ENCODE measurements at places on chromosomes 16 and 17.

GRCh38 chr17:77165577-77165976 is 24.8 kb downstream of the SEC14L1 start:
- no peak for DNase-seq

GRCh38 chr17:72008236-72008876 is 112.5 kb upstream of the SOX9 start:
- DNase-seq: no peak

DNA sequence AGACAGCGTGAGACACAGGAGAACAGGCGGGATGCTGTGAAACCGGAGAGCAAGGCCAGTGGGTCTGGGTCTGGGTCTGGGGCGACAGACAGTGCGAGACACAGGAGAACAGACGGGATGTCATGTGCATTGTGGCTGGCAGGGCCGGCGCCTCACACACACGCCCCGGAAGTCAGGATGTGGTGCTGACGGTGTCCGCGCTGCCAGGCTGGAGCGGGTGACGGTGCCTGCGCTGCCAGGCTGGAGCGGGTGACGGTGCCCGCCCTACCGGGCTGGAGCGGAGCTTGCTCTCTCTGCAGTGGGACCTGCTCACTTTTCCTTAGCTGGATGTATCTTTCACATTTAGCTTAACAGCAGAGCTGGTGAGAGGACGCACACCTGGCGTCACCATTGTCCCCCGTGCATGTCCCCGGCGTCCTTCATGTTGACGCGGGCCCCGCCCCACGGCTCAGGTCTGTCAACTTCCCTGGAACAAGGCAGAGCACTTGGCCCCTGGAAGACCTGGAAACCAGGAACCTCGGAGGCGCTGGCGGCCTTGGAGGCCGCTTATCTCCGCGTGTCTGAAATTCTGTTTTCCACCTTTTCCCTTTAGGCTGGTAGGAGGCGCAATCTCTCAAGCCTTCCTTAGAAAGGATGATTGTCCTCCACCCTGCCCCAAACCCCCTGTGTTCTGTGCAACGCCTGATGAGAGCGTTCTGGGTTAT is 43.0 kb upstream of the ZNF750 start:
- DNase-seq: peak; percentile 55

DNA sequence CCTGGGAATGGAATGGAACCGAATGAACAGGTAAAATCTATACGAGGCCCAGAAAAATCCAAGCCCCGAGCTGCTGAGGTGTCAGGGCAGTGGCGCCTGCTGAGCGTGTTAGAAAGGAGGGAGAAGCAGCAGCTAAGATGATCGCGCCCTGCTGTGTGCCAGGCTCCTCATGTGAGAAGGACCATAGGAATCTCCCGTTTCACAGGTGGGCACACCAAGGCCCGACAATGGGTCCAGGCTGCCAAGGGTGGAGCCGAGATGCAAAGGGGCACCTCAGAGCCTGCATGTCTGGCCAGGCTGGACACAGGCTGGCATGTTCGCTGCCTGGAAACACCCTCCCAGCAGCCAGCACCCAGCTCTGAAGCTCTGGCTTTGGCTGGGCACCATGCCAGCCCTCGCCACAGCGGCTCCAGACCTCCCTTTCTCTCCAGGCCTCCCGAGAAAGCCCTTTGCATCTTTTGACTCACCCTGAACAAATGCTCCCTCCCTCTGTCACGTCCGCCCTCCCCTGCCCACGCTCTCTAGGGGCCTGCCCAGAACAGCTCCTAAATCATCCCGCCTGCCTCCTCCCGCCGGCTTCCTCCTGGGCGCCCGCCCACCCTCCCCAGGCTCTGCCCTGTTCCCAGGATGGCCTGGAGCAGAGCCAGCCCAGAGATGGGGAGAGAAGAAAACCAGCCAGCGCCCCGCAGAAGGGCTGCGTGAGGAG is 217.8 kb upstream of the GSE1 start:
- no peak for DNase-seq

GRCh38 chr17:50953518-50953830 is 87.3 kb upstream of the TOB1 start:
- no peak for DNase-seq

Data from stimulated activated CD8-positive, alpha-beta memory T cell treated with anti-CD3 and anti-CD28 coated beads, Interleukin-15, amount 100 ng/mL, for 48 hours (primary cell).